NCI-H1436 (cell line): ENCODE measurements at places on chromosomes 16 and 17.

DNA sequence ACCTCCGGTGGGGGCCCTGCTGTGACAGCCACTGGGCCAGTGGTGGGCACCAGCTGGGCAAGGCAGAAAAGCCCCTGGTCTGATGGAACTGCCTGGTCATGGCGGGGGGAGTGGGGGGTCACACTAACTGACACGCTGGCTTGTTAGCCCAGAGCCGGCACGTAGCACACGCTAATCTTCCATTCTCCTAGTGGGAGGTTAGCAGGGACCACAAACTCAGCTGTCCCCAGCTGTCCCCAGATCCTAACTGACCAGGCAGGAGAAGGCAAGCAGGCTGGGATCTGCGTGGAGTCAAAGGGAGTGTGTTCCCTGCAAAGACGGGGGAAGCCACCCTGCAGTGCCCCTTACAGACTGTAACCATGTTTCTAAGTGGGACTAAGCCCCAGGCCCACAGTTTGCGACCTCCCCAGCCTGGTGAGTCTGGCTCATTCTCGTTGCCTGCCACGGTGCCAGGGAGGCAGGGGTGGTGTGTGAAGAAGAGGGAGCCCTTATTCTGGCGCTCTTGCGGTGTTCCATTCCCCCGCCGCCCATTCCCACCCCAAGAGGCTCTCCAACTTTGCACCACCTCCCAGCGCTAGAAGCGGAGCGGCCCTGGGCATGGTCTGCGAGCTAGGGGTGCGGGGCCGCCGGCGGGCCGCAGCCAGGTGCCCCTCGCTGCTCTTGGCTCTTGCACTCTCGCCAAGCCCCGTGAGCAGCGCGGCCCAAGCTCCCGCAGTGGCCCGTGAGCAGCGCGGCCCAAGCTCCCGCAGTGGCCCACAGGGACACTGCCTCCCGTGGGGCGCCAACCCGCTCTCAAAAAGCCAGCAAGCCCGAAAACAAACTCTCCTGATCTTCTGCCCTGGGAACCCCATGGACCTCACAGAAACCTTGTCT is 12.1 kb upstream of the ZNF423 start:
- no peak for DNase-seq

DNA sequence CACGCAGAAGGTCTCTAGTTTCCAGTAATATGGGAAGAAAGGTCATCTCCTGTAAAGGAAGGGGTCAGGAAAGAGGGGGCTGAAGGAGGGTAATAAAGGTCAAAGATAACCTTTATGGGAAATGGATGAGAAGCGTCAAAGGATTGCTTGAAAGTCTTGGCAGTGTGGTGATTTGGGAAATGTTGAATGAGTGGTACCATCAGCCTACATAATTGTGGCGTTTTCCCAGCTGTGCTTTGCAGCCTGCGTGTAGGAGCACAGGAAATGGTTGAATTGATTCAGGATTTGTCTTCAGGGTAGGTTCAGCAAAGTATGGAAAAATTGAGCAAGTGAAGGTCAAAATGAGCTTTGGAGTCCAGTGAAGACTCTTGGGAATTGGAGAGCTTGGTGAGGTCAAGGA is 115.8 kb upstream of the NOL11 start:
- no peak for DNase-seq

- no peak for DNase-seq
Observed at GRCh38 chr16:73054813-73055482, 7.0 kb upstream of the ZFHX3 start.

DNA sequence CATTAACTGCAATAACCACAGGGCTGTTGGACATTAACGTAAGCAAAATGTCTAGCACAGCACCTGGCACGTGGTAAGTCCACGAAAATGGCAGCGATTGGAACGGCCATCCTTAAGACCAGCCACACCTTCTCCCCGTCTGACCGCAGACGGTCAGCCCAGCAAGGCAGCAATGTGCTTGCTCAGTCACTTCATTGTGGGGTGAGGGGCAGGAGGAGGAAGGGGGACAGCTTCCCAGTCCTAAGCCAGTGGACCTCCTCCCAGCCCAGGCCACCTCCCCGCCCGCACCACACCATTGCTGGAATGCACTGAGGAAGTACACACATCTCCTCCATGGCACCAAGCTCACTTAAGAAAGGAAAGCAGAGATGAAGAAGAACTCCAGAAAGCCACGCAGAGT is 8.6 kb upstream of the MYLK3 start:
- DNase-seq, result no peak

DNA sequence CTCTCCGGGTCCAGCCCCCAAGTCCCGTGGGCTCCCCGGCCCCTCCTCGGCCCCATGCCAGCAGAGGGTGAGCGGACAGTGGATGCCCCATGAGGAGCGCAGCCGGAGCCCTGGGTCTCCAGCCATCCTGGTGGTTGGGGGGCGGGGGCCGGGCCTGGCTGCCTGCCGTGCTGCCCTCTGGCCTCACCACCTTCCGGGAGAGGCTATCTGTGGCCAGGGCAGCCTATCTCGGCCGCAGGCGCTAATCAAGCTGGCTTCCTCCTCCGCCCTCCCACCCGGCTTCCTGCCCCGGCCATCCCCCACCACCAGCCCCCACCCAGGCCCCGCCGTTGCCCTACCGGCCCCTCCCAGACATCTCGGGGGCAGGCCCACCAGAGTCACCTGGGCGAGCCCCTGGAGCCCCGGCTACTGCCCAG is 46.8 kb downstream of the ZFPM1 start:
- no peak for DNase-seq

GRCh38 chr16:27762441-27762840 is 212.5 kb downstream of the KATNIP start:
- no peak for DNase-seq

GRCh38 chr17:79650861-79651260 is 40.0 kb upstream of the RBFOX3 start:
- DNase-seq, result no peak

DNA sequence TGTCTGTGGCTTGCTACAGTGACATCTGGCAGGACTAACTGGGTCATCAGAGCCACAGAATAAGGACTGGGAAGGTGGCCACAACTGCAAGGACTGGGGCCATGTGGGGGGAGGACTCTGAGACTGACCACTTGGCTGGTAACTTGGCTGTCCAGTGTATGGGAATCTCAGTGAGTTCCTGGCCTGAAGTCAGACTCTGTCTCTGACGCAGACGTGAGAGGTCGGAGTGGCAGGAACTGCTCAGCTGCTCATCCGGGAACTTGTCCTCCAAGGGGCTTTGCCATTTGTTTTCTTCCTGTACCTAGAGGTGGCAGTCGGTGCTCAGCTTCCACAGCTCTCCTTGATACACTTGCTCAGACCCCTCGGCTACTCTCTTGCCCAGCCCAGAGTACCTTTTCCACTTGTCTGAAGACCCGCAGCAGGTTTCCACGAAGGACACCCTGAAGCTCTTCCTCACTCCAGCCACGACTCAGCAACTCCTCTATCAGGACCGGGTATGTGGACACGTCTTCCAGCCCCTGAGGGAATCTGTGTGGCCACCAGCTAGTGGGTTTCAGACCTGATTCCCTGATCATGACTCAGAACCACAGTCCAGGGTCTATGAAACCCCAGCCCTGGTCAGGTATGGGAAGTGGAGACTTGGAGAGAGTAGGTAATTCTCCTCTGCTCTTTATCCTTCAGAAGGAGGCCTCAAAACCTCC is 7.3 kb upstream of the DPEP3 start:
- no peak for DNase-seq
